ENCODE measurements at places on chromosomes 4 and X. TPM values are rescaled to one million over a fixed set of nuclear protein-coding genes. Genes with fewer than 3 reads are reported as not detected.

Gene DAPP1
- 28.4 TPM for total RNA-seq

Gene CXCL11
- not detected for total RNA-seq

Gene L1CAM
- total RNA-seq = 1.3 TPM

Gene TBC1D14
- total RNA-seq = 47.2 TPM

Gene EVC
- total RNA-seq = 1.9 TPM

Gene RTL9
- not detected for total RNA-seq

Gene NKX6-1
- not detected for total RNA-seq

Gene REPS2
- not detected for total RNA-seq

Gene SCRG1
- not detected for total RNA-seq

Gene HSD17B13
- total RNA-seq = 0.19 TPM

Gene NDP
- total RNA-seq = not detected

Gene ITIH6
- total RNA-seq = not detected

Gene FGF16
- not detected for total RNA-seq

Measured in activated CD4-positive, alpha-beta T cell treated with anti-CD3 and anti-CD28 coated beads, Interleukin-2, amount 10 ng/mL, durations not matched to agents 24 days and 14 days (primary cell).